CMK (cell line): ENCODE measurements at places on chromosomes 5 and 9.

GRCh38 chr9:12838546-12838945, 63.7 kb downstream of the LURAP1L start:
- no peak for DNase-seq

- no peak for DNase-seq
These were observed 818.5 kb upstream of the SEMA6A start for GRCh38 chr5:117393125-117393524.

DNA sequence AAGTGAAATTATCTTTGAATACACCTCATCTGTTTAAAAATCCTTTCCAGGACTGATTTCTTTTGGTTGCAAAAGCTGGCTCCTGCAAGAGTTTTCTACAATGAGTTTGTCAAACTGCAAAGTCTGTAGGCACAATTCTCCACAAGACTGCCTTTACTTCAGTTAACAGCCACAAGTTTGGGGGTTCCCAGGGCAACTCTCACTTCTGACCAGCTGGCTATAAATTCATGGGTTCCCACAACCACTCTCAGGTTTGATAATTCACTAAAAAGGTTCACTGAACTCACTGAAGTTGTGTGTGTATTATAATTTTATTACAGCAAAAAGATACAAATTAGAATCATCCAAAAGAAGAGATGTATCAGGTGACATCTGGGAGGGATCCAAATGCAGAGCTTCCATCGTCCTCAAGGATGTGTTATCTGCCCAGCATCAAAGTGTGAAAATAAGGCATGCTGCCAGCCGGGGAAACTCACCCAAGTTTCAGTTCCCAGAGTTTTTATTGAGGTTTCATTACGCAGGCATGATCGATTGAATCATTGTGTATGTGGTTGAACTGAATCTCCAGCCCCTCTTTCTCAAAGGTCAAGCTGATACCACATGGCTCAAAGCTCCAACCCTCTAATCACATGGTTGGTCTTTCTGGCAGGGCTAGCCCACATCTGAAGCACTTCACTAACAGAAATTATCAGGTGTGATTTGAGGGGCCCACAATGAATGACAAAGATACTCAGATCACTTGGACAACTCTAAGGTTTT, 19.0 kb upstream of the PSIP1 start:
- DNase-seq: no peak

GRCh38 chr9:126125177-126125576, 201.5 kb upstream of the MVB12B start:
- no peak for DNase-seq

DNA sequence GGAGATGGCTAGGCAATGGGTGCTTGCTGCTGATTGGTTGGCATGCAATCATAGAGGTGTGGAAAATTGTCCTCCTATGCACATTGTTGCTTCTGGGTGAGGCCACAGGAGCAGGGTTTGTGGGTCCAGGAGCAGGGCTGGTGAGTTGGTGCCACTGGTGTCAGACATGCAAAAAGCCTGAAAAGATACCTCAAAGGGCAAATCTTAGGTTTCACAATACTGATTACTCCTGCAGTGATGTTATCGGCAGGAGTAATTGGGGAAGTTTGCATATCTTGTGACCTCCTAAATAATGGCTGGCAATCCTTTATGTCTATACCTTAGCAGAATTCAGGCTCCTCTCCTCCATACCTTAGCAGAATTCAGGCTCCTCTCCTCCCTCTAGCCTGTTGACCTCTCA, 25.2 kb downstream of the SLC25A48 start:
- no peak for DNase-seq

DNA sequence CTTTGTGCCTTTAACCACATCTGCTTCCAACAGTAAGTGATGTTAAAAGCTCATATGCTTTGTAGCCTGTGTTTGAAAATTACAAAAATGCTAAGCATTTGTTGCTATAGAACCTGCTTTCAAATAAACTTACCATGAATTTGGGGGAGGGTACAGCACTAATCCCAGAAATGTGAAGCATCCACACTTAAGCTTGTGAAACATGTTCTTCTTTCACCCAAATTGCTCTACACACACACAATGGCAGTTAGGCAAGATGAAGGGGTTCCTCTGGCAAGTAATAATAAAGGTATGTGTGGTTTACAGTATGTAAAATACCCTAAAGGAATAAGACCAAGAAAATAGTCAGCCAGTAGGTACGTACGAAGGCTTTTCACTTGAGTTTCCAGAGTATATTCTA, 165.6 kb downstream of the SMARCA2 start:
- DNase-seq: no peak

DNA sequence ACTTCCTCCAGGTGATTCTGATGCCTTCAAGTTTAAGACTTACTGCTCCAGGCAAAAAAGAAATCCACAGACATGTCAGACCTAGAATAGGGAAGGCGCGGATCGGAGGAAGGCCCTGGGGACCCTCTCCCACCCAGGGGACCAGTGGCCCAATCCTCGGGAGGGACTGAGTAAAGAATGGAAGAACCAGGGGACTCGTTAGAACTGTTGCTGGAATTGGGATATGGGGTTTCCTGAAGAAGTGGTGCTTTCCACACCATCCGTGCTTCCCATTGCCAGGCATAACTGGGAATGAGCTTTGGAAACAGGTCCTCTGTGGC, 63.8 kb upstream of the SLC25A51 start:
- DNase-seq: no peak

DNA sequence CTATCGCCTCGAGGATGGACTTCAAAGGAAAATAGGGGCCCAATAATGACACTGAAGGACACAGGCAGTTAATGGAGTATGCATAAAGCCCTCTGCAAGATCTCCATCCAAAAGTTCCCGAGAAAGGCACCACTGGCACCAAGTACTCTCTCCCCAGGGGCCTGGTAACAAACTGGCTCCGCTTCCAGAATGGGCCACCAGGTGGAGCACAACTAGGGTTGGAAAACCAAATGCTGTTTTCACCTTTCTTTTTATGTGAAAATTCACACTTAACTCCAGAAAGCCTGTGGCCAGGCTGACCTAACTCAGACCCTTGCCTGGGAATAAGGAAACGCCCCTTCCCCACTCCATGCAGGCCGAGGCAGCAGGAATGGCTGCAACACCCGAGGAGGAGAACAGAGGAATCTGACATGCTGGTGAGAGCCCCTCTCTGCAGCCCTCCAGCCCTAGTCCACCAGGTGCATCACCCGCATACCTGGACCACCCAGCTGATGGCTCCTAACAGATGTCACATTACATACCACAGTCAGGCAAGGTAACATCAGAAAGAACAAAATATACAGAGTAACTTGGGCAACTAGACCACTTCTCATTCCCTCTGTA, 42.8 kb downstream of the CAMSAP1 start:
- no peak for DNase-seq
